ENCODE measurements at places on chromosomes 16 and 17. TPM values are rescaled to one million over a fixed set of nuclear protein-coding genes. Genes with fewer than 3 reads are reported as not detected.

DNA sequence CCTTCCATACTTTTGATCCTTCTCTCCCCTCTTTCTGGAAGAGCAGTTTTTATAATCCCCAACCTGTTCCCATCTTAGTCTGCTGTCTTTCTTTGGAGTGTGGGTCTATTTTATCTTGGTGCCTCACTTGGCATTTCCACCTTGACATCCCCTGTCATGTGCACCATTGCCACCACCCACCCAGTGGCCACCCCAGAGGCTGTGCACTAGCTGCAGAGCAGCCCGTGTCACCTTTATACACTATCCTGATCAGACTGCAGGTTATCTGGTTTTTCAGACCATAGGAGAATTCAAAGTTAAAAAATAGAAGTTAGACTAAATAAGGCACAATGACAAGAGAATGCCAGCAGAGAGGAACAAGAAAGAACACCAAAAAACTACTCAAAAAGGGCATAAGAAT lies 43.8 kb downstream of the TANGO6 start:
- no peak for DNase-seq

Gene ASB16
- 0.14 TPM for polyA plus RNA-seq

- DNase-seq, result no peak
These were observed 27.5 kb downstream of the ZFHX3 start for GRCh38 chr16:73020409-73020884.

Gene AKAP10
- polyA plus RNA-seq, result 30.6 TPM

DNA sequence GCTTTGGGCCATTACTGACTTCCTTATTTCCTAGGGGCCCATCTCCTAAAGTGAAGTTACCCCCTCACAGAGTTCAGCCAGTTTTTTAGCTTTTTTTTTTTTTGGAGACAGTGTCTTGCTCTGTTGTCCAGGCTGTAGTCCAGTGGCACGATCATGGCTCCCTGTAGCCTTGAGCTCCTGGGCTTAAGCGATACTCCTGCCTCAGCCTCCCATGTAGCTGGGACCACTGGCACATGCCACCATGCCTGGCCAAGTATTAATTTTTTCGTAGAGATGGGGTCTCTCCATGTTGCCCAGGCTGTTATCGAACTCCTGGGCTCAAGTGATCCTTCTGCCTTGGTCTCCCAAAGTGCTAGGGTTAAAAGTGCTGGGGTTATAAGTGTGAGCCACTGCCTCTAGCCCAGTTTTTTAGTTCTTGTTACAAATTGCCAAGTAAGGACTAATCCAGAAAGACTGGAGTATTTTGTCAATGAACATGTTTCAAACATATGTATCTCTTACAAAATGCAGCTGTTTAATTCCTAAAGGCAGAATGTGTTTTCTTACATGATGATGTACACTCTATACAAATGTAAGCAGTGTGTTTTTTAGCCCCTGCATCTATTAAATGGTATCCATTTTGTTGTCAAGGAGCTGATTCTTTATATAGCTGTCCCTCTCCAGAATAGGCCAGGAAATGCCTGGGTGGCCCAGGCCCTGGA lies 49.1 kb upstream of the IL34 start:
- DNase-seq, result no peak

Gene KRTAP4-8
- polyA plus RNA-seq, result not detected

GRCh38 chr16:86882586-86883280 lies 304.4 kb downstream of the FOXL1 start:
- no peak for DNase-seq

Gene HEXIM1
- polyA plus RNA-seq, result 2.8 TPM
